PC-9 (cell line): ENCODE measurements at places on chromosomes 6 and 20.

GRCh38 chr6:89430201-89430962 is 2.6 kb upstream of the ANKRD6 start:
- no peak for DNase-seq

DNA sequence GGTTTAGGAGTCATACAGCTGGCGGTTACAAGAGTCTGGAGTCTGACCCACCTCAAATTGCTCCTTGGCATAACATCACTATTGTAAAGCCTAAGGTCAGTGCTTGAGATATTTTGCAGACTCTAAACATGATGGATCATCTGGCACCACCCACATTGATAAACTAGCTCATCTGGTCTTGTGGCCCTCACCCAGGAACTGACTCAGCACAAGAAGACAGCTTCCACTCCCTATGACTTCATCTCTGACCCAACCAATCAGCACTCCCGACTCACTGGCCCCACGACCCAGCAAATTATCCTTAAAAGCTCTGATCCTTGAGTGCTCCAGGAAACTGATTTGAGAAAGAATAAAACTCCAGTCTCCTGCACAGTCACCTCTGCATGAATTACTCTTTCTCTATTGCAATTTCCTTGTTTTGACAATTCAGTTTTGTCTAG is 115.9 kb downstream of the CD24 start:
- DNase-seq: peak; percentile 88

- no peak for DNase-seq
These were observed 402.7 kb downstream of the TAF4 start for GRCh38 chr20:61662968-61663331.

- no peak for DNase-seq
These were observed 1.8 kb downstream of the FOXF2 start for GRCh38 chr6:1390946-1391799.

GRCh38 chr20:63831993-63832686 is 1.1 kb upstream of the ZBTB46 start:
- DNase-seq: no peak

- no peak for DNase-seq
These were observed 24.7 kb upstream of the BHLHE23 start for GRCh38 chr20:63031251-63032014.

DNA sequence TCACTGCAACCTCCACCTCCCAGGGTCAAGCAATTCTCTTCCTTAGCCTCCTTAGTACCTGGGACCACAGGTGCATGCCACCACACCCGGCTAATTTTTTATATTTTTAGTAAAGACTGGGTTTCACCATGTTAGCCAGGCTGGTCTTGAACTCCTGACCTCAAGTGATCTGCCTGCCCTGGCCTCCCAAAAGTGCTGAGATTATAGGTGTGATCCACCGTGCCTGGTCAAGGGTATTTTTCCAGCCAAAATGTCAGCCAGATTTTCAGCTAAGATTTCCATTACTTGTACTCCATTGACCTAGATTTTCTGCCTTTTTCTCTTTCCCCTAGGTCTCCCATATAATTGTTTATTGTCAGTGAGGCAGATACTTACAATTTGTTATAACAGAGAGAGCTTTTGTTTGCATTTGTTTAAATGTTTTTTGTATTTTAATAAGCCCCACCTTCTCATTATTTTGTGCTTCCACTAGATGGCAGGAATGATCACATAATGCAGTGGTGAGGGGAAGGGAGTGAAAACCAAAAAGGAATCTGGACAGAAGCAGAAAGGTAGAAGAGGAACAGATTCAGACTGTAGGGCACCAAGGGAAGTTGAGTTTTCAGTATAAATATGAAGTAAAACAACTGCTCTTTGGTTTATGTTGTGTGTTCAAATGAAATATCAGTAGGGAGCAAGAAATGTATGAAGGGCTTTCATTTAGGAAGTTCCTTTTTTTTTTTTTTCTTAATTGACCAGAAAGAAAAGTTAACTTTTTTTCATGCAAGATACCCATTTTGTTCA is 29.7 kb downstream of the RPF2 start:
- DNase-seq: peak; percentile 9

- no peak for DNase-seq
These were observed 452.9 kb downstream of the UTRN start for GRCh38 chr6:144737998-144738397.

DNA sequence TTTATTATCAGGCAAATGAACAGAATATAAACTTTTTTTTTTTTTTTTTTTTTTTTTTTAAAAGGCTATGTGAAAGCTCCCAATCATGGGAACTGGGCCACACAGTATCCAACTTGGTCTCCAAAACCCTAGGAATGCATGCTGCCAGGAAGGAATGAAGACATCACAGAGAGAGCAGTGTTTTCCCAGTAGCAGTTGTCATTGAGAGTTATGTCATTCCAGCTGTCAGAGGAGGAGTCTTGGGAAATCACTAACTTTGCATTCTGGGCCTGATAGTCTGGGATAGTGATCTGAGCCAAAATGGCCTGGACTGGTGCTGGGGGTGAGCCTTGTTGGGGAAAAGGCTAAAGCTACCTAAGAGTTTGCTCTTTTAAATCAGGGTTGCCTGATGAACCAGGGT is 231.3 kb upstream of the MAP3K7 start:
- DNase-seq: no peak

DNA sequence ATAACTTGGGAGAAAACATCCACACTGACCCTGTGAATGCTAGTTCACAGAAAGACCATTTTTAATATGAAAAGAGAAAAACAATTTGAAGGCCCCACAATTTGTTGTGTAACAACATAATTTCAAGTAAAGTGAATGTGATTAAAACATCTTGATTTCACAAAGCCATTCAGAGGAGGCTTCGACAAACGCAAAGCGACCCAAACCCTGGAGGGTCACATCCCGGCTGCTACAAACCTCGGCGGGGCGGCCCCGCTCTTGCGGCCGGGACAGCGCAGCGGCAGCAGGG is 14.0 kb downstream of the FOXC1 start:
- no peak for DNase-seq

DNA sequence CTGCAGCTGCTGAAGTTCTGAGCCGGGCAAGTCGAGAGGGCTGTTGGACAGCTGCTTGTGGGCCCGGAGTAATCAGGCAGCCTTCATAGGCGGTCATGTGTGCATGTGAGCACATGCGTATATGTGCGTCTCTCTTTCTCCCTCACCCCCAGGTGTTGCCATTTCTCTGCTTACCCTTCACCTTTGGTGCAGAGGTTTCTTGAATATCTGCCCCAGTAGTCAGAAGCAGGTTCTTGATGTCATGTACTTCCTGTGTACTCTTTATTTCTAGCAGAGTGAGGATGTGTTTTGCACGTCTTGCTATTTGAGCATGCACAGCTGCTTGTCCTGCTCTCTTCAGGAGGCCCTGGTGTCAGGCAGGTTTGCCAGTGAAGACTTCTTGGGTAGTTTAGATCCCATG is 21.2 kb upstream of the MAPK13 start:
- DNase-seq: no peak

DNA sequence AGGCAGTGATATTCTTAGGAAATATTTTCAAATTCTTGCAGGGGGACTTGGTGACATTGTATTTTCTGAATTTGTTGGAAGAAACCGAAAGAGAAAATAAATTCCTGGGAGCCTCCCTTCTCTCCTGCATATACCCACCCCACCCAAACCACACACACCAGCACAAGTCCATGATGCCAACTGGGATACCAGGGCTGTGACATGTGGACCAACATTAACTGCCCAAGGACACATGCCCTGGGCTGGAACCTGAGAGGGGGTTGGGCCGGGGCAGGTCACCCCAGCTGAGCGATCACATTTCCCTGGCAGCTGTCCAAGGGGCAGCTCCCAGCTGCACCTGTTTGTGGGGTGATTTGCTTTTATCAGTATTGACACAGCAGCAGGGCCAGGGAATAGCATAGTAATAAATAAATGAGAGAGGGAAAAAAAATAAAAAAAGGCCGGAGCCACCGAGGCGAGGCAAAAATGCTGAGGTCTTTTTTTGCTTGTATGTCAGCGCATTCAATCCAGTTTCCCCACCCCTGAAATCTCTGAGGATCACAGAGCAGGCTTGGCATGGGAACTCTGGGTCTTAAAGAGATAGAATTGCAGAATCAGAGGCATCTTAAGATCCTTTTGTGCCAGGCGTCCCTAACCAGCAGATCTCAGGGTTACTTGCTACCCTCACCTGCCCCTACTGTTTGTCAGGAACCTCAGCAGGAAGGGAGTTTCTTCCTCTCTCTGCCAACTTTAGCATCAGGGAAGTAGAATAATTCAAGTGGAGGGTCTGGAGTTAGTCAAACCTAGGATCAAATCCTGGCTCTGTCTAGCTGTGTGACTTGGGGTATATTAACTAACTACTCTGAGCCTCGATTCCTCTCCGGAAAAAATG is 66.5 kb upstream of the PIM1 start:
- DNase-seq: peak; percentile 93

DNA sequence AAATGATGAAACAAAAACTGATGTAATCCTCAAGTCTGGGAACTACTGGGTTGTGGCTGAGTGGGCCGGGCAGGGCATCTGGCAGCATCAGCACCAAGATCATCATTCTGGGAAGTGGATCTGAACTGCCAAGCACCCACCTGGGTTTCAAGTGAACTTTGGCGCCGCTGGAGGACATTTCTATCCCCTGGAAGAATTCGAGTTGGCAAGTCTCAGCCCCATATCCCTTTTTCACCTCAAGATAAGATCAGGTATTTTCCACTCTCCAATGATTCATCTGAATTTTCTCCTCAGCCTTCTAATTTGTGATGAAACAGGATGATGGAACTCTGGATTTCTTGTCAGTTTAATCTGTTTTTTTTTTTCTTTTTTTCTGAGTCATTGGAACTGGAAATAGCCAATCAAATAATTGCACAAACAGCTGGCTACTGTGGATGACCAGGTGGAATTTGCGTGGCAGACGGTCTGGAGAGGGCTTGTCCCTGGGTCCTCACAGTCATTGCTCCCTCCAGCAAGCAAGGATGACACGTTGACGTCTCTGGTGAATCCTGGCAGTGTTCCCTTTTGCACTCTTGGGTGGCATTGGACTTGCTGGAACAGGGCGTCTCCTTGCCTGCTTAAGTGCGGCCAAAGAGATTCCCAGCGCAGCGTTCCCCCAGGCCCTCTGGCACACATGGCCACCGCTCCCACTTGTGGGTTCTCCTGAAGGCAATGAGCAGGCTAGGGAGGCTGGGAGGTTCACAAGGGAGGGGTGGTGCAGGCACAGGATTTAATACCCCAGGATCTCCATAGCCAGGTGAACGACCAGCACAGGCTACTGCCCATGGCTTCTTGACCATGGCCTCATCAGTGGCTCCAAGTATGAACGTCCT is 80.4 kb downstream of the DHX35 start:
- no peak for DNase-seq

GRCh38 chr6:35737413-35738211 is 780 bp downstream of the ARMC12 start:
- peak; percentile 72 for DNase-seq

DNA sequence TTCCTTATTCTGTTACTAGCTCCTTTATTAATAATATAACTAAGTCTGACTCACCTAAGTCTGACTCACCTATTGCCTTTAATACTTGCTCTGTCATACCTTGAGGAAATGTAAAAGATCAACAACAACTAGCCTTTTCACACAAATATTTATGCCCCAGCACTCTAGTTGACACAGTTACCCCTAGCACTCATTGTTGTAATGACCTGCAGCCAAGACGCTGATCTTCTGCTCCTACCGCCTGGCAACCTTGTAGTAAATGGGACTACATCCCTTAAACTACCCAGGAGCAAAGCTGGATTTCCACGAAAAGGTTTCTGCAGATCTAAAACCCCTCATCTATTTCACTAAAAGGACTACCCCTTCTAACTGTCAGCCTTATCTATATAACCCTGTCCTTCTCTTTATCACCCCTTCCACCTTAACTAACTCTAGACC is 90.0 kb downstream of the PLG start:
- DNase-seq: peak; percentile 21
